ENCODE measurements at places on chromosomes 7 and 10.

GRCh38 chr7:104341546-104341945 is 13.1 kb downstream of the LHFPL3 start:
- DNase-seq, result no peak

GRCh38 chr7:50674896-50675835 is 107.5 kb downstream of the GRB10 start:
- DNase-seq, result no peak

DNA sequence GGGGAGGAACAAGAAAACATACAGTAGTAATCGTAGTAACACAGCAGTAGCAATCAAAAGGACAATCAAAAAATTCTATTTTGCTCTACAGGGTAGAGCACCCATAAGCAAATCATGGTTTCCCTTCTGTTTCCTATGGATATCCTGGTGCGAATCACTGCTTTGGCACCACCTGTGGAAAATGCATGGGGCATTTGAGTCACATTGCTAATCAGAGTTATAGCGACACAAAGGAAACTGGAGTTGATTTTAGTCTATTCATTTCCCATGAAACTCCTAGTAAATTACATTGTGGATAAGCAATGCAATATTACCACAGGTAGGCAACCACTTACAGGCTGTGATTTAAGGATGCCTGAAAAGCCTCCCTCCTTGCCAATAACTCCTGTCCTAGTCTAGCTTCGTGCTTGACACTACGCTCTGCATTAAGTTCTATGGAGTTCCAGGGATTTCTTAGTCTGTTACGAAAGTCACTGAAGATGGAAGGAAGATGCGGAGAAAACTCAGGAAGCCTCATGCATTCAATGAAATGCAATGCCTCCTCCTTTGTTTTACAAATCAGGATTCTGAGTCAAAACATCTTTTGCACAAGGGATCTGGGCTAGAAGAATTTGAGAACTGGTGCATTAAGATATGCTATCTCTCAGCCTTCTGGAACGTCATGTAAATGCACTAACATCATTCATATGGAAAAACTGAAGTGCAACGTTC is 188.4 kb downstream of the DGKI start:
- DNase-seq, result no peak

GRCh38 chr7:3641582-3641981 is 340.5 kb downstream of the SDK1 start:
- no peak for DNase-seq

- no peak for DNase-seq
Measured at GRCh38 chr10:103688491-103688890, 166.9 kb downstream of the SH3PXD2A start.

- DNase-seq, result no peak
Measured at GRCh38 chr10:26441491-26442214, 3.5 kb downstream of the APBB1IP start.

DNA sequence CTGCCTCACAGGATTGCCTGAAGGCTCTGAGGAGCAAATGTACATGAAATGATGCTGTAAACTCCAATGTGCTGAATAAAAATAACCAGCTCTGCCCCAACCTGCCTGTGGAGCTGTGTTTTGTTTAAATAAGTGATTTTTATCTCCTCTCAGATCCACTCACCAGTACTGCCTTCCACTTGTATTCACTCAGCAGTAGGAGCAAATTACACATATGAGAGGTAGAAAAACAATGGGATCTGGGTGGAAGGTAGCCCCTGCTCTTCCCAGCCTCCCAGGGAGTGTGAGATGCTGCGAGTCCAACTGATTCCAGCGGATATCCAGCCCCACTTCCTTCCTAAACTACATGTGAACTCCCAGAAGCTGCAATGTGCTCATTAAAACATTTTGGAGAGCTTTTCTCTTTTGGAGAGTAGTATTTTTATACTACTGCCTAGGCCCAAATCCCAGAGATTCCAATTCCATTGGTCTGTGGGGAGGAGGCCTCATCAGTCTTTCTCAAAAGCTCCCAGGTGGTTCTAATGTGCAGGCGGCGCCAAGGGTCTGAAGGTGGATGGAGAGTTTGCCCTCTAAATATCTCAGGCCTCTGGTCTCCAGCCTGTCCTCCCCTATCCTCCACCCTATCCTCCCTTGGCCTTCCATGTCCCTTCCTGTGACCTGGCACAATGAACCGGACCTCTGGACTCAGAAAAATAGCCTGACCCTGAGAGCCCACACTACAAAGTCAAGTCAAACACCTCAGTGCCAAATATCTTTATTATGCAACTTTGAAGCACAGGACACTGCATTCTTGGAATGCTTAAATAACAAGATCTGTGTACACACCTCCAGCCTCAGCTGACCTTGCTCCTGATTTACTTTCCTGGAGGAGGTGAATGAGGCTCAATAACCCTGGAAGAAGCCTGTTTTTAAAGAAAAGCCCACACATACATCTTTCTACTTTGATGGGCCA is 46.2 kb downstream of the CPVL start:
- no peak for DNase-seq

DNA sequence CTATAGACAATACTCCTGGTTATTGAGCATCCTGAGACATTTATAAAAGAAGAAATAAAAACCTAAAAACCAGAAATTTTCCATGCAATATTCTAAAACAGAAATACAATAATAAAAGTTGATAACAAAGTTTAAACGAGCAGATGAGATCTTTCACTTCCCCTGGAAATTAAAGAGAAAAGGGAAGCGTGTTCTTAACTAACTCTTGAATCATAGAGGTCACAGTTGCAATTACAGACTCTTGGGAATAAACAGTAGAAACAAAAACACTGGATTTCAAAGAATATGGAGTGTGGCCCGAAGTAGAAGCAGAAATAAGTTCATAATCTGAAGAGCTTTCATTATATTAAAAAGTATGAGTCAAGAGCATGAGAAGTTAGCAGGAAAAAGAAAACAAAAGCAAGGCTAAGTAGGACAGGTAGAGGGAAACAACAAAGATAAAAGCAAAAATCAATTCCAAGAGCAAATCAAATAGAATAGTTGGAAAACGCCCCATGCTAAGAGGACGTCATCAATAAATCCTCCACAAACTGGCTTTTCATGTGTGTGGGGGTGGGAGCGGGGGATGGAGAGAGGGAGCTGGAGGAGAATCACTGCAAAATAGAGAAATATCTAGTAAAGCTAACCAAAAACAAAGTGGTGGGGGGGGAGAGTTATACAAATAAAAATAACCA is 55.2 kb upstream of the C10orf71 start:
- DNase-seq, result no peak

DNA sequence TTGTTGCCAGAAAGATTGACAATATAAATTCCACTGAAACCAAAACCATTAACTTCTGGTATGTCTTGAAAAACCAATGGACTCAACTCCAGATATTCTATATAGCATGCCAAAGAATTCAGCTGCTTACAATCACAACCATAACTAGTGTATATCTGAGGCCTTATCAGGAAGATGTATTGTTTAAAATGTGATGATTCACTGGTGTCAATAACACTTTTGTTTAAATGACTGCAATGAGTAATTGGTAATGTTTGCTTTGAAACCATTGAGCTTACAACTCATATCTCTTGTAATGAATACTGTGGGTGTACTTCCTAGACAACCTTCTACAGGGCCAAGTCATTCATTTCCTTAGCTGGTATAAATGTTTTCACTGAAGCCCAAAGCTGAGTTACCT is 727.9 kb upstream of the KCND2 start:
- DNase-seq, result no peak

DNA sequence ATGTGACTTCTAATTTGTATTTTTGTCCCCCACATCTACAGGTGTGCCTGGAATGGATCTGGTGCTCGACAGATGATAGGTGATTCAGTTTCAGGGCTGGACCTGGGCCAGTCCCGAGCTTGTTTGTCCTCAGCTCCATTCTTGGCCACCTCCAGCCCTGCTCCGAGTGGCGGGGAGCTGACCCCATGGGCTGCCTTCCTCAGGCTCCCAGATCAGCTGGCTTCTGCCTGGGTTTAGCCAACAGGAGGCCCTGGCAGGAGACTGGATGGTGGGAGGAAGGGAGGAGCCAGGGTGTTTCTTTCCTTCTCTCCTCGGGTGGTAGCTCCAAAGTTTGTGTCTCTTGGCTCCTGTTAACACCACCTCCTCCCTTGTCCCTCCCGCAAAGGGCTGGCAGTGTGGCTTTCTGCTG is 75.2 kb downstream of the CDH23 start:
- no peak for DNase-seq

DNA sequence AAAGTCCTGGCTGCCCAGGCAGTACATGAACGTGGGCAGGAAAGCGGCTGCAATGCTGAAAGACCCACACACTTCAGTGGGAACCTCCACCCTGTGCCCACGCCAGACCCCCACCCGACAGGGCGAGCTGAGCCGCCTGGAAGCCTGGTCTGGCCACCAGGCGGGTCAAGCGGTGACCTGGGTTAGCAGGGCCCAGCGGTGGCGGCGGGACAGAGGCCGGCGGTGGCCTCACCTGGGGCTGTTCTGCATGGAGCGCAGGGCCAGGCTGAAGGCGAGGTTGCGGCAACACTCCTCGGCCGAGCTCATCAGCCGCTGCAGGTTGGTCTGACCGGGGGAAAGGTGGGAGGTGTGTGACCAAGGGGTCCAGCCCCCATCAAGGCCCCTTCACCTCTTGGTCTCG is 11.6 kb upstream of the MICALL2 start:
- DNase-seq, result no peak

- DNase-seq, result no peak
Measured at GRCh38 chr7:107610323-107610722, 30.3 kb downstream of the BCAP29 start.

DNA sequence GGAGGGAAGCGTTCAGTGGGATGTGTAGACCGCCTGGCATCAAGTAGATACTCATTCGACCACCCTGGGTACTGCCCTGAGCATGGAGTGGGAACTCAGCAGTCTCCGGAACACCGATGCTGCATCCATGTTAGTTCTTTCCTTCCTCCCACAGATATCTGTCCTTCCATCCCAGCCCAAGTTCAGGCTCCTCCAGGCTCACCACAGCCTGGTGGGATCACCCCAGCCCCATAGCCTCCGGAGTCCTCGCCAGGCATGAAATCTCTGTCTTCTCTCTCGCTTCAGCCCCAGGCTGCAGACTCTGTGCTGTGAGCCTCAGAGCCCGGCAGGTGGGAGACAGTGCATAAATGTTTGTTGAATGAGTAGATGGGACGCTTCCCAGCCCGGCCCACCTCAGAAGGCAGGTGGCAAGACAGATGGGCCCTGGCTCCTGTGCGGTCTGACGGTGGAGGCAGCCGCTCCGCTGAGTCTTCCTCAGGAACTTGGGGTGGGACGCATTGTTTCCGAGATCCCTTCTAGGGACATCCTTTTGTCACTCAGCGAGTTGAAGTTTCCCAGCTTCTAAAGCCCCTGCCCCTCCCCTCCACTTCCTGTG is 42.9 kb downstream of the ELFN1 start:
- no peak for DNase-seq

DNA sequence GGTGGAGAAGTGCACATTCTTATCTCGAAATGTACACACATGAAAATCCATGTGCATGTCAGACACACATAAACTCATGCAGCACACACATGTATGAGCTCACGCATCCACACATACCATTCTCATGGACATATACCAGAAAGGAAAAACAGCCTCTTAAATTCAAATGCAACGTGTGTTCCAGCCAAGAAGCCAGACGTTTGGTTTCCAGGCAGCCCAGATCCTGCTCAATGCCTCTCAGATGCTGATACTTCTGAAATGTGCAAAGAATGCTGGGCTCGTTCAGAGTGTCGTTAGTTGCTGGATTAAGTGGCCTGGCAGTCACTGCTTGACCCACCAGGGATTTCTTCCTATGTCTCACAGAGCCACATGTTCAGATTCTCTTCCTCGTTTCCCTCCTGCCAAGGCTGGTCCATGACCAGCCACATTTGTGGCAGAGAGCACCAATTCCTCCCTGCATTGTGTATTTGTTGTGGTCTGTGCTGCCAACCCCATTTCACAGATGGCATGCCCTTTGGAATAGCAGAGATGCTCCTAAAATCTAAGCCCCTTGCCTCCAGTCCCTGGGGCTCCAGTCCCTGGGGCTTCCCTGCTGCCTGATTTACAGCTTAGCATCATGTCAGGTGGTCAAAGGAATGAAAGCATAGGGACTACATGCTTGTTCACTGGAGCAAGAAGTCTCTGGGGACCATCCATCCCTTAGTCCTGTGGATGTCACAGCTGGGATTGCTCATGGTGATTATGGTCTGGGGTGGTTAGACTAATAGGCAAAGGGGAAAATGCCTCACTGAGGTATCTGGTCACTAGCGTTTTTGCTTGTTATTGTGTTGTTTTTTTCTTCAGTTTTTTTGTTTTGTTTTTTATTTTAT is 426.6 kb downstream of the PLXNA4 start:
- no peak for DNase-seq

DNA sequence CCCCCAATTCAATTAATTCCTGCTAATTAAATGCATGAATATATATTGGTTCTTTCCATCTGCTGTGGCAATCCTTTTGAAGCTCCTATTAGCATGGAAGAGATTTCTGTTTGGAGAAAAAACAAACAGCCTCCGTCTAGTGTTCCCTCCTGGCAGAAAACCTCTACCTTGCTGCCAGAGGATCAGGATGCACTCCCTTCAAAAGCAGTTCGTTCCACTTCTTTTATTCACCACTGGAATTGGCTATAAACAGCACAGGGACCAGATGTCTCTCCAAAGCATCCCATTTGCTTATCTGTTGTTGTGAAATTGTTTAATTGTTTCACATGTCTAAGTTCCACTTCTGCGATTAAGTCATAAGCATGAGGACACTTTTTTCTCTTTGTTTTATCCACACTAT is 77.8 kb upstream of the PTN start:
- no peak for DNase-seq

DNA sequence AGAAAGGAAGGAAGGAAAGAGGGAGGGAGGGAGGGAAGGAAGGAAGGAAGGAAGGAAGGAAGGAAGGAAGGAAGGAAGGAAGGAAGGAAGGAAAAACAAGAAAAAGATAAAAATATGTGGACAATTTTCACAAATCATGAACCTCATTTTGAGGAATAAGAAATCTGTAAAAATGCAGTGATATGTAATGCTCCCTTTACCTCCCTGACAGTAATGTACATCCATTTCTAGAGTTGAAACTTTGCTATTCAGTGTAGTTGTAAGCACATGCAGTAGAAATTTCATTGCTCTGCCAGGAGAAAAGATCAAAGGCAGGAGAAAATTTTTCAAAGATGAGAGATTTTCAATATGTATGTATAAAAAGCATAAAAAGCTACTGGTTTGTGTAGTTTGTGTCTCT is 189.5 kb upstream of the MYO3A start:
- DNase-seq, result no peak

DNA sequence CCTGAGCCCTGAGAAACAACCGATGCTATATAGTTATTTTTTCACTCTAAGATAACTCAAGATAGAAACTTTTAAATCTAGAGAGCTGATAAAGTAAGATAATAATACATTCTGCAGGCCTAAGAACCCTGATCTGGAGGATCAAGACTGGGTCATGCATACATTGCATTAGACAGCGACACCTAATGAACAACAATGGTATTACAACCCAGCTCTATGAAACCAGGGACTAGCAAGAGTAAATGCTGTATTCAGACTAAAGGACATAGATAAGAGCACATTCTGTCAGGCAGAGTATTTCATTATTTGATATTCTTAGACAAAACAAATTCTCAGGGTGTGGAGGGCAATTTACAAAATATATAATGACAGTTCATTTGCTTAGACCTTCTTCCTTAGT is 148.6 kb downstream of the GRK5 start:
- DNase-seq, result no peak

GRCh38 chr7:144508702-144509101 is 105.2 kb upstream of the NOBOX start:
- no peak for DNase-seq

GRCh38 chr7:121796936-121797656 is 75.9 kb upstream of the PTPRZ1 start:
- no peak for DNase-seq
